ENCODE measurements at places on chromosomes 11 and 22.

GRCh38 chr11:34826384-34826726 is 89.8 kb downstream of the APIP start:
- DNase-seq: no peak

GRCh38 chr11:66457826-66458225 is 8.9 kb upstream of the PELI3 start:
- DNase-seq: no peak

DNA sequence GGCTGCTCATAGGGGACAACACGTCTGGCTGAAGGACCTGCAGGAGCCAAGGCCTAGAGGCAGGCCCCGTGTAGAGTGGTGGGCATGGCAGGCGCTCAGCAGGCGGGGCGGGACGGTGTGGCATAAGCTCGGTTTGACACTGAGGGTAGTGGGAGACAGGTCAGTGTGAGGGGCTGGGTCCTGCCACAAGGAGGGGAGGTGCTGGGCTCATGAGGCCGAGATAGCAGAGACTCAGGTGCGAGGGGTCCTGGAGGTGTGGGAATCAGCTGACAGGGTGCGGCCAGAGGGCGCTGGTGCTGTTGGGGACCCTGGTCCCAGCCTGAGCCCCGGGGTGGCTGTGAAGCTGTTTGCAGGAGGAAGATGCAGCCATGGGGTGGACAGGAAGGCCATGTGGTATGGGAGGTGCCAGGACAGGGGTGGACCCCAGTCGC is 6.7 kb downstream of the SLC22A12 start:
- no peak for DNase-seq

GRCh38 chr11:116631201-116631600 is 141.6 kb downstream of the BUD13 start:
- DNase-seq: no peak

GRCh38 chr22:50526834-50527801 is 1.7 kb upstream of the SCO2 start:
- DNase-seq: no peak

Measured in mammary epithelial cell (primary cell).